ENCODE measurements at places on chromosomes 4 and X.
A peak's percentile ranks its signal among the peaks of the same experiment; 100 is the strongest.

DNA sequence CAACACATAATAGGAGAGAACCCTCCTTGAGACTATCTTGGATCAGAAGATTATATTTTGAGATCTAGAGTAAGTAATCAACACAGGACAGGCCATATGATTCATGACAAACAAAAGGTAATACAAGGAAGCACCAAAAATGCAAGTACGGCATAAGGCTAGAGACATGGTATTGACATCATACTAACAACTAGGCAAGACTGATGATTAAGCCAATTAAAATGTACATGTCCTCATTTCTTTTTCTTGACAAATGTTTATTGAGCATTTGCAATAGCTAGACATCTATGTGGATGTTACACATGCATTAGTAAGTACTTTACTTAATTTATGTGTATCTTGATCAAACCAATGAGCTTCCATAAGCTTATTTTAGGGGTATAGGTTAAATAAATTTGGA is 695.7 kb upstream of the GALNTL6 start:
- DNase-seq = no peak

DNA sequence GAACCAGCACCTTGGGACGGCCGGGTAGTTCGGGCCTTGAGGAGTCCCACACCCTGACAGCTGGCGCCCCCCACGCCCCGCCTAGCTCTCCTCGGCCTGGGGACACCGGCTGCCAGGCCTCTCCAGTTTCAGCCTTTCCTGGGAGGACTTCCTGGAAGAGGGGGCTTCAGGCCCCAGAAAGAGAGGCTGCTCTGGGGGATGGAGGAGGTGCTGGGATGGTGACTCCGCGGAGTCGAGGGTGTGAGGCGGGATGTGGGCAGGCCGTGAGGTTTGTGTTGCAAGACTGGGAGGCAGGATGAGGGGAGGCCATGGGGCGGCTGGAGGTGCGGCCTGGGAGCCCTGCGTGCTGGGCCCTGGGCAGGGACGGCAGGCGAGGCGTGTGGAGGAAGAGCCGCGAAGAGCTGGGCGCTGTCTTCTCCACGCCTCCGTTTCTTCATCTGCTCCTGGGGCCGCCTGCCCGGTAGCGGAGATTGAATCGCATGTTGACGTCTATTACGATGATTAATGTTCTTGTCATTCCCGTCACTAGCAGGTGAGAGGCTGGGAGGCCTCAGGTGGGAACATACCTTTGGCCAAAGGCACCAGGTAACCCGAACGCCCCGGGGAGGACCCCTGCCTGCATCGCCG is 918 bp upstream of the FGFRL1 start:
- DNase-seq = peak; percentile 53

DNA sequence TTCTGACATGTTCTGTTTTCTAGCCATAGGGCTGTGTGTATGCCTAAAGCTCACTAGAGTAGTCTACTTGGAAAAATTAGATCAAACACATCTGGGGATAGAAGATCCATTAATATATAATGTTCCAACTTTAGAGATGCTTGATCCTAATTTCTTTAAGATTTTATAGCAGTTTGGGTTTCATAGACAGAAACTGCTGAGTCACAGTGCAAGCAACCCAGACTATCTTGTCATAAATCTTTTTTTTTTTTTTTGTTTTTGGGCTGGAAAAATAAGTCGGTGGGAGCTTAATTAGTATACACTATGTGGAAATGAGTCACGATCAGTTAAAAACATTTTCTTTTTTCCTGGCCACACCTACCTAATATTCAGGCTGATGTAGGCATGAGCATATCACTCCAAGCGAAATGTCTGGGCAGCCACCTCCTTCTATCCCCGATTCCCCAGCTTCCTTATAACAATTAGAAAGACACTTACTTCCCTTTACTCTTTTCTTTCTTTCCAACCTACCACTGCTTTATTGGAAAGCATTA is 58.2 kb upstream of the CASK start:
- DNase-seq = no peak

DNA sequence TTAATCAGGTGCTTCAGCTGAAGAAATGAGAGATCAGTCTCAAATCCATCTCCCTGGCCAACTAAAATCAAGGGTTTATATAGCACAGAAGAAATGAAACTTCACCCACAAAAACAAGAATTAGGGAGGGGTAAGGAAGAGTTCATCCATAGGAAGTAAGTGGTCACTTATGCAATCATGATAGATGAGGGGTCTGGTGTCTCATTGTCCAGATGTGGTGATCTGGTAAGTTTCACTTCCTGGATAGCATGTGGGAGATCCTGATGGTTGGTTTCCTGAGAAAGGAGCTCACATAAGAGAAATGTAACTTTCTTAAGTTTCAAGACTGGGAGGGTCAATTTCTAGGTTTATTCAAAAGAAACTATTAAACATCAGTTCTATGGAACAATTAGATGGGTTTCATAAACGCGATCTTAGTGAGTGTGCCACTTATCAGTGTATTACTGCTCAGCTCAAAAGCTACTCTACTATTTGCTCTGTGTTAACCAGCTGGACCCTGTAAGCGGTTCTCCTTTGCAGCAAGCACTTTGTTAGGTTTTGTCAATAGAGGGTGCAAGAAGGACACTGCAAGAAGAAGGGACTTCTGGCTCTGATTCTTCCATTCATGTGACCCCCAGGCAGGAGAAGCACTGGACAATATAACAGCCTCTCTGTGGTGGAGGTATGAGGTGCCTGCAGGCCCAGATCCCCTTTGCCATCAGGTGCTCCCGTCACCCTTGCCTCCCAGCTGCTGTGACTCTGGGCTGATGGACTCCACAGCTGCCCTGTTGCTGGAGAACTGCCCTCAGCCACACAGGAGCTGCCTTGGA is 35.4 kb upstream of the HPSE start:
- DNase-seq = no peak

DNA sequence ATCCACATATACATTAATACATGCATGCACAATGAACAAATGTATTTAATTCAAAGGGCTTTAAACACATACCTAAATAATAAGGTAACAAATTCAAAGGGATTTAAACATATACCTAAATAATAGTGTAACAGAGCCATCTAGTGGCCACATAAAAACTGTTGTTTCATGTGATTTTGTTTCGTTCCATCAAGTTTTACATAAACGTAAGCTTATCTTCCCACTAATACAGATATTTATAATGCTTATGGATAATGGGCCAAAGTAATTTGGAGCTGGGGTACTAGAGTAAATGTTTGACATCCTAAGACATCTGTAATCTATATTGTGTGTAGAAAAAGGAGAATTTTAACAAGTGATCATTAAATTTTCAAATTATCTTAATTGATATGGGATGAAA is 82.3 kb downstream of the PRSS12 start:
- DNase-seq = peak; percentile 35

DNA sequence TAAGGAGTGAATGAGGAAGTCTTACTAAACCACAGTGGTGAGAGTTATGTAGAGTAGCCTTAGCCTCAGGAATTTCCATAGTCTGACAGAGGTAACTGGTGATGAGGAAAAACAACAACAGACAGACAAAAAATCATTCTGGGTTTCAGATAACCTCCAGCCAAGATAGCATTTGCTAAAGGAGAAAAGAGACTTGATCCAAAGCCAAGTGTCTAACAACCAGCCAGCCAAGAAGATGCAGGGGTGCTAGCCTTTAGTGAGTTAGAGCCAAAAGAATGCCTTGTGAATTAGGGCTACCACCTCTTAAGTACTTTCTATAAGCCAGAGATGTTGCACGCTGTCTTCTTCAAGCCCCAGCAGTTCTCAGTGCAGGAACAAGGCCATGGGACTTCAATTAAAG is 478.0 kb upstream of the CPEB2 start:
- DNase-seq = no peak

GRCh38 chrX:119266364-119266995 is 30.4 kb downstream of the PGRMC1 start:
- DNase-seq = peak; percentile 6

DNA sequence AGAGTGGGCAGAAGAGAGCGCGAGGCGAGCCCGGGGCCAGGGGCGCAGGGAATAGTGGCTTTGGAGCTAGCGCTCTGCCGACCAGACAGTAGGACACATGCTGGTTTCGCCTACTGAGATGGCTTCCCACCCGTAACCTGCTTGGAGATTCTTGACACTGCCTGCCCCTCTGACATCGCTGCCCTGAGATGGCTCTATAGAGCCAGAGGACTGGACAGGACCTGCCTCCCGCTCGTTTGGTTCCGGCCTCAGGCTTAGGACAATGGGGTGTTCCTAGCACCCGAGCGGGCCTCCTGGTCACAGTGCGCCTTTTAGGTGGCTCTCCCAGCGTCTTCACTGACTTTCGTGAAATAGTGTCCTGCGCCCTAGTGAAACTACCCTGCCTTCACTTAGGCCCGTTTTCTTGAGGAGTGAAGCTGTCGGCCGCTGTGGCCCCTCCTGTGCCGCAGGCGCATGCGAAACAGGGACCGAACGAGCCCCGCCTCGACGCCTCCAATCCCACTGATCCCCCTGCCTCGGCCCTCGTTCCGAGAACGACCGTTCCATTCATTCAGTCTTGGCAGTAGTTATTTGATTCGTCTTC is 608 bp downstream of the TAF1 start:
- no peak for DNase-seq

- no peak for DNase-seq
These were observed 2.2 kb downstream of the GRID2 start for GRCh38 chr4:92305878-92306520.
